ENCODE measurements at places on chromosomes 4 and X.

GRCh38 chr4:39305912-39306677 is 60.1 kb downstream of the RFC1 start:
- DNase-seq = no peak

- DNase-seq = no peak
Measured at GRCh38 chr4:136939781-136940180, 592.5 kb downstream of the PCDH18 start.

DNA sequence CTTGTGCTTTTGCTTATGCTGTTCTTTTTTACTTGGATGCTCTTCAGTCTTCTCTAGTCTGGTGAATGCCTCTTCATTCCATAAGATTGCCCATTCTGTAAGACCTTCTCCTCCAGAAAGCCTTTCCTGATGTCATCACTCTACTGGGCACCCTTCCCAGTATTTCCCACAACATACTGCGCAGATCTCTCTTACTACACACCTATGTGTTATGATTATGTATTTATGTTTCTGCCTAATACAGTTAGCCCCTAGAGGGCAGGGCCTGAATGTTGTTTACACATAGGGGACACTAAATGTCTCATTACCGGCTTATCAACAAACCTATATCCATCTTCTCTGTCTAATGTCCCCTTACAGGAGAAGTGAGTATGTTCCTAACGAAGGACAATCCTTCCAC is 21.1 kb downstream of the AIFM1 start:
- no peak for DNase-seq

- DNase-seq = no peak
Measured at GRCh38 chr4:144820011-144820727, 174.2 kb downstream of the HHIP start.

- DNase-seq = no peak
Measured at GRCh38 chr4:147247579-147247978, 233.3 kb upstream of the EDNRA start.

DNA sequence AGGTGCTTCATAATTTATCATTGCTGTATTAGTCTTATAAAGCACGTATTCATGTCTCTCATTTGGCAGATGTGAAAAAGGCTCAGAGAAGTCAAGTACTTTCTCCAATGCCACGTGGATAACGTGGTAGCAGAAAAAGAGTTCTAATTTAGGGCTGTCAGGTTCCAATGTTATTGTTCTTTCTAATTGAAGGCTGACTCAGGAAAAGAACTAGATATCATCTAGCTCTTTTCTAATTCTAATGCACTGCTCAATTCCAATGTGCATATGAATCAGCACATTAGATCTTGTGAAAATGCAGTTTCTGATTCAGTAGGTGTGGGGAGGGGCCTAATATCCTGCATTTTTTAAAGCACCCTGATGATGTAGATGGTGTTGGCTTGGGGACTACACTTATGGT is 22.8 kb downstream of the AGA start:
- no peak for DNase-seq

DNA sequence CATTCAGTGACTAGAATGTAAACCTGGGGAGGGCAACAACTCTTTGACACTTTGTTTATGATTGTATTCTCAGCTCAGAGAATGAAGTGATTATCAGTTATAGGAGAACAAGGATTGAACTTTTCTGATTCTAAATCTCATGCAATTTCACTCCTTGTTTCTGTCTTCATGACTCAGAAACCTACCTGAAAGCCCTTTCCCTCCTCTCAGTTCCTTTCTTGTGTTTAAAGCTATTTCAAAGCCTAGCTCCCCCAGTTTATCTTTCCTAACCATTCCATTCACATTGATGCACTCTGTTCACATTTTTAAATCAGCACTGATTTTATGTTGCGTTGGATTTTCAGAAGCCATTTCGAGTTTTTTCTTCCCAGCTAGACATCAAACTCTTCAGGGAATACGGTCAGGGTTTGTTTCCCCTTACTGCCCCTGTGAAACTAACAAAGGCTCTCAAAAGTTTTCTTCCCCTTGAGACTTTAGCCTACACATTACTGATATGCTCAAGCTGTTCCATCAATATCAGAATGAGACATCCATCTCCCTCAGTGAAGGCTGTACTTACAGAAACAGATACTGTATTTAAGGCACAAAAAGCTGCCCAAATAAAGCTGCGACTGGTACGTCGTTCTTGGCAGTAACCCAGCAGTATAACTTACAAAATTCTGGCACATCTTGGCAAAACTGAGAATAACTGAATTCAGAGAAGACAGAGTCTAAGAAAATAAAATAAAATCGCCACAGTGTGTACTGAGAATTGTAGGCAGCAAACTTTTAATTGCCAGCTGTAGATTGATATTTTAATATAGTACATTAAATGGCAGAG is 31.0 kb downstream of the SRPX start:
- no peak for DNase-seq

DNA sequence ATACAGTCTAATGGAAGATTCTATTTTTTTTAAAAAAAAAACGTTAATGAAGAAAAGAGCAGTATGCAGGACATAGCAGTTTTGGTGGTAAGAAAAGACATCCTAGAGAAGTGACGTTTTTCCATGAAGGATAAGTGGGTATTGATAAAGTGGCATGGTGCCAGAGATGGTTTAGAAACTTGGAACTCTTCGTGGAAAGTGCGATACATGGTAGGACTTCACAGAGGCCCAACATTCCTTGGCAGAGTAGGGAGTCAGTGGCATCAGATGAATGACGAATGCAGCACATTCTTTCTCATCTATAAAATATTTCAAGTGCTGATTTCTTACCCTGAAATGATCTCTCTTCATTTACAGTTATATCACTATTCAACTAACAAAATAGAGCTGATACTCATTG is 298.7 kb downstream of the CCSER1 start:
- DNase-seq = no peak

GRCh38 chr4:1564535-1565375 is 119.4 kb downstream of the FAM53A start:
- DNase-seq = no peak

GRCh38 chr4:120819805-120820437 is 102.6 kb downstream of the PRDM5 start:
- no peak for DNase-seq

DNA sequence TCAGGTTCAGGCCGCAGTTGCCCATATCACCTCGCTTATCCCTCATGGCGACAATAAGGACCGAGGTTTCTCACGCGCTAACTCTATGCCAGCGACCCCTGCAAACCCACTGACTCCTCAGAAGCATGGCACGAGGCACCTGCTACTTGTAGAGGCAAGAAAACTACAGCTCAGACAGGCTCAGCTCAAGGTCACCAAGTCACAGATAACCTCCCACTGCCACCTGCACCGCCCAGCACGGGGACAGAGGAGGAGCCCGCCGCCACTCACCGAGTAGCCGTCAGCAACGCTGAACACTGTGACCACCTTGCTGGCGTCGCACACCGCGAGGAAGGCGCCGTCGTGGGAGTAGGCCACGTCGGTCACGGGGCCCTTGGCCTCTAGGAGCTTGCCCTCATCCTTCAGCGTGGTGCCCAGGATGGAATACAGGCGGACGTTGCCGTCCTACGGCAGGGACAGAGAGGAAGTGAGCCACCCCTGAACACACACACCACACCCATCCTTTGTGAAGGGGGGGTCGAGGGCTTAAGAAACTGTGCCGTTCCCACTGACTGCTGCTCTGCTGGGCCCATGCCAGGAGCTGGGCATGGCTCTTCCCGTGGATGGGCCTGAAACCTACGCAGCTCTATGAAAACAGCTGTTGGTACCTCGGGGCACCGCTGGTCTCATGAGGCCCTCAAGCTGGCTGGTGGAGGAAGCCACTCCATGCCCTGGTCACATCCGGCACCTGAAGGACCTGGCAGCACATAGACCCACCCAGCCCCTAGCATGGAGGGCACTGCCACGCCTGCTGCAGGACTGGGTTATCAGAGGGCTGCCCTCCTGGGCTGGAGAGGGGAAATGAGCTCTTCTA is 38.9 kb downstream of the WDR1 start:
- DNase-seq = no peak

DNA sequence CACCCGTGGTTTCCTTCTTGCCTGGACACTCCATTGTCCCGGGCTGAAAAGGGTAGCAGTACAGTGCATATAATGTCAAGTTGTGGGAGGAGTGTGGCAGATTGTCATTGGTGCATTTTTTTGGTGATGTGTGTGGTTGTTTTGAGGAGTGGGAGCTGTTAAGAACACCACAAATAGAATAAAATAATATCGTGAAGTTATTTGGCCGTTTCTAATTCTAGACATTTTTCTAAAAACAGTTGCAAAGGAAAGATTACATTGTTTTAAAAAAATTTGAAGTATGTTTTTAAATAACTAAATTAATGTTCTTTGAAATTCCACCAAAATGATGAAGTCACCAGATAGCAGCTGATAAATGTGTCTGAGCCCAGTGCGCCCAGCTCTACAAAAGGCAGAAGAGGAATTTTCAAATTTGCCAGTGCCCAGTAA is 1.3 kb downstream of the PKD2 start:
- DNase-seq = no peak

Measured in stimulated activated CD4-positive, alpha-beta T cell treated with anti-CD3 and anti-CD28 coated beads, Interleukin-4, amount 100 ng/mL, for 48 hours (primary cell).